CD4-positive, alpha-beta T cell treated with Interleukin-4 for 4 hours (primary cell): ENCODE measurements at places on chromosomes 1 and 21.

DNA sequence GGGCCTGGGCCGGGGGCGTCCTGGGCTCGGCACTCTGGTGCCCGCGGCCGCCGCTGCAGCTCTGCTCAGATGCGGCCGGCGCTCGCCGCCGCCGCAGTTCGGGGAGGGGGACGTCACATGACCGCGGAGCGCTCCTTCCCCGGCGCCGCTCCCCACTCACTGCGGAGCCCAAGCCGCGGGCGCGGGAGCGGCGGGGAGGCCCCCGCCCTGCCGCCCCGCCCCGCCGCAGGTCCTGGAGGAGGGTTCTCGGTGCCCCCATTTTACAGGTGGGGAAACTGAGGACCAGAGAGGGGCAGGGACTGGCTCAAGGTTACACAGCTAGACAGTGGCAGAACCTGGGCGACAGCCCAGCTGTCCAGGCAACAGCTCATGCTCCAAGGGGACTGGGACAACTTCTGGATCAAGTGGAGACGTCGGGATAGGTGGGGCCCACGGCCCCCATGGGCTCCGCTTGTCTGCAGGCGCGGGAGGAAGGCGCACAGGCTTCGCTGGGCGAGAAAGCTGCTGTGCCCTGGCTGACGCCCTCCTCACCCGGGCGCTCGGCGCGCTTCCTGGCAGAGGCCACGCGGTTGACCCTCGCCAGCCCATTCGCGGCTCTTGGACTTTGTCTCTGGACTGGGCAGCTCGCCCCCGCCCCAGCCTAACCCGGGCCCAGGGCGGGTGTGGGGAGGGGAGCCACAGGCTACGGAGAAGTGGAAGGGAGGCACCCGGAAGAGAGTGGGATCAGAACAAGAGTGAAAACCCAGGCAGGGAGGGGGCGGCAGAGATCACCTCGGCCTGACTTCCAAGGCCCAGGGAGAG, at the start of gene RAP1GAP:
Gene RAP1GAP, minus strand, starts transcription at position 100 of the 801 bp plus-strand sequence. CDS start 49,325 bp downstream, outside the sequence.
- DNase-seq: peak; percentile 8

DNA sequence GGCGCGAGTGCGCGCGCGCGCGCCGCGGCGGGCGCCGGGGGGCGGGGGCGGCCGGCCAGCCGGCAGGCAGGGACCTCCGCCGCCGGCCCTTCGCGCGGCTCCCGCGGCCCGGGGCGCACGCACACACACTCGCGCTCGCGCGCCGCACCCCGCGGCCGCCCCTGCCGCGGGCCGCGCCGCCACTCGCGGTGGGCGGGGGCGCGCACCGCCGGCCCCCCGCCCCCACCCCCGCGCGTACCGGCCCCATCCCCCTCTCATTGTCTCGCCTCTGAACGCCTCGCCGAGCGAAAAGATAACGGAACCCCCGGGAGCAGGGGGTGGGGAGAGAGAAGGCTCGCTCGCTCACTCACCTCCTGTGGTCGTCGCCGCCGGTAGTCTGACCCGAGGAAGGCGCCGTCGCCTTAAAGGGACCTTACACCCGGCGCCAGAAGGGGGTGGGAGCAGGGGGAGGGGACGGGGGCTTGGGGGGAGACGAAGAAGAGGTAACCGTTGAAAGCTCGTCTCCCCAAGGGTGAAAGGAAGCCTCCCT, 428 bp downstream of the POGZ start:
- DNase-seq: peak; percentile 55

GRCh38 chr1:25867210-25867991, 8.1 kb downstream of the PAQR7 start:
- no peak for DNase-seq

GRCh38 chr1:1511533-1512285, at the start of gene ATAD3A:
ATAD3A (plus strand) TSS chr1:1512162; CDS start chr1:1512269, 107 bp downstream.
- peak; percentile 97 for DNase-seq

DNA sequence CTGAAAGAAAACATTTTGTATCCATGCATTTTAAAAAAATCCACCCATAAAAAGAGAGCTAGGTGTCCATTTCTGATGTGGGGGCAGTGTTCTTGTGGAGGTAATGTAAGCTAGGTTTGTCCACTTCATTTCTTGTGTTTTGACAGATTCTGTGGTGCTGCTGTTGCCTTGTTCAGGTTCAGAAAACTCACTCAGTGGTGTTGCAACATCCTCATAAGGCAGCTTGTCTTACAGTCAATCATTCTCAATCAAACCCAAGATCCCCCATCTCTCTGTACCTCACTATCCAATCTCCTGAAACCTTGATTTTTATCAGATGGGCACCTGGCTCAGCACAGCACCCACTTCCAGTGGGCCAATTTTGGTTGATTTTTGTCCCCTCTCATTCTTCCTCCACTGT, 94.1 kb downstream of the TENT5C start:
- DNase-seq: no peak

DNA sequence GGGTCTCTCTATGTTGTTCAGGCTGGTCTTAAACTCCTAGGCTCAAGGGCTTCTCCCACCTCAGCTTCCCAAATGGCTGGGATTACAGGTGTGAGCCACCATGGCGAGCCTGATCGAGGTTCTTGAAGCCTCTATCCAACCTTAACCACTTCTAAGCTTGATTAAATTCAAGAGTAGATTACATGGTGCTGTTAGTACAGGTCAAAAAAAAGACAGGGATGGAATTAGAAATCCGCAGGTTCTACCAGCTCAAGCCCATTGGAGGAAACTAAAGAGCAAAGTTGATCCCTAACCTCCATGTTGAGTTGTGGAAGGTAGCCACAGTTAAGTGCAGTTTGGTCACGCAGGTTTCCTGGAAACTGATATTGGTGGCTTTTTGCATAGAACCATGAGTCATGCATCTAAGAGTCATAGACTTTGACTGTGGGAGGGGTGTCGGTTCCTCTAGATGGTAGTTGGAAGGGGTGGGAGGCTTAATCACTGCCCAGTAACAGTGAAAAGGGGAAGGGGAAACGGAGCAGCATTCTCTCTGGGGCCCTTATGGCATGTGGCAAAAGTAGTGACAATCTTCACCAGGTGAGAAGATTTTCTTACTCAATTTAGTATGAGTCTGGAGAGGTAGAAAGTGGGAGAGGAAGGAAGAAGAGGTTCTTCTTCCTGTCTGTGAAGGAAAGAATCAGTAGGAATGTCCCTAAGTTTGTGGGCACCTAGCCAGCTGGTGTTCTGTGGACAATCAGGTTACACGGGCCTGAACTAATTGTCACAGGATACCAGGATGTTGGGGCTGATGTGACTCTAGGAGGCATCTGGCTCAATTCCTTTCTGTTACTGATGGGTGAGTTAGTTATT, 7.0 kb downstream of the CD53 start:
- DNase-seq: peak; percentile 93

DNA sequence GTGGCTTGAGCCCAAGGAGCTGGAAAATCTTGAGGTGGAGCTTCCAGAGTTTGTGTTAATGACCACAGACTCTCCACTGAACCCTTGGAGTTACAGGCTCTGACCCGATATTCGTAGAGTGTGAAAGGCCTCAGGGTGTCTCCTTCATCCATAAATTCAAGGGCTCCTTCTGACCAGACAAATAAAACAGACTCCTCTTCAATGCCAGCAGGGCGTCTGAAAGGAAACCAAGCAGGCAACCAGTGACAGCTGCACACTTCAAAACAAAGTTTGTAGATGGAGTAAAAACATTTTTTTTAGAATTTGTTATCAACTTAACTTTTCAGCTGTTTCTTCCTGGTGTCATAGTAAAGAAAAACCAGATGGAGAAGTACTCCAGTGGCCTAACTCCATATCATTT, 161.1 kb downstream of the KCTD3 start:
- DNase-seq: no peak

DNA sequence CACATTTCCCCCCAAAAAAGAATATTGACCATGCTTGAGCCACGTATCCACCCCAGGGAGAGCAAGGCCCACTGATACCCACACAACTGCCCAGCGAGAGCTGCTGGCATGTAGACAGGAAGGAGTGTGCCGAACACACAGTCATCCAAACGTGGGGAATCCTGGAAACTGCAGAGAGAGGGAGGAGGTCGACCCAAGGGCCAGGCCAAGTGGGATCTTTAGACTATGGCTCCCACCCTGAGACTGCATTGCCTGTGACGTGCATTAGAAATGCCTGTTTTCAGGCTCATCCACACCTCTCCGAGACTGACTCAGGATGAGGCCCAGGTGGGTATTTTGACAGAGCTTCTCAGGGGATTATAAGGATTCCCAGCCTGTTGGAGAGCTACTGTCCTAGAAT, 25.9 kb downstream of the NIPAL3 start:
- no peak for DNase-seq

GRCh38 chr1:94614996-94615395, 73.4 kb upstream of the F3 start:
- DNase-seq: peak; percentile 4

DNA sequence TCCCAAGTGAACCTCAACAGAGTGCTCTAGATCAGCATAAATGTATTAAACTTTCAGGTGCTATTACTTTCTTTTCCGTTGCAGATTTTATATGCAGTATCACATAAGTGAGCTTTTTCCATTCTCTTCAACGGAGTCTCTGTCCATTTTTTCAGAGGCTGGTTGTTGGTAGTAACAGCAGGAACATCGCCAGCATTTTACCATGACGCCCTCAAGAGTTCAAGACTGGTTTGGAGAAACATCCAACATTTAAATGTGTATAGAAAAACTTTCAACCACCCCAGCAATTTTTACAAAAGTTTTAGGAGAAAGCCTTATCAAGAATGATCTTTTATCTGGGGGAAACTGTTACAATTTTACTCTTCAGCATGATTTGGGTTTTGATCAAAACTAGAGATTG, 117.0 kb downstream of the TGFB2 start:
- no peak for DNase-seq

DNA sequence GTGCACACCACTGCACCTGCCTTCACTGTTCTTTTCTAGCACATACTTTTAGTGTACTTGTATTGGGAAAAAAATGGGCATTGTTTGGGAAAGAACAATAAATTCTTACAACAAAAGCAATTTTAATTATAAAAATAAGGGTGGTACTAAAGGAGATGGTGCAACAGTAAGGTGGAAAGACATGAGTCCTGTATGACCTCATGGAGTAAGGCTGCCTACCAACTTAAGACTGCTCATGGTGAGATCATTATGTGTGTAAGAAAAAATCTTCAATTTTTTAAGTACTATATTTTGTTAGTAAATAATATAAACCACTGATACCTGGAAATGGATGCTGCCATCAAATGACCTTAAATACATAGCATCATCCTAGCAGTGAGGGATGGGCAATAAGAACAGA, 29.6 kb upstream of the PHGDH start:
- no peak for DNase-seq

DNA sequence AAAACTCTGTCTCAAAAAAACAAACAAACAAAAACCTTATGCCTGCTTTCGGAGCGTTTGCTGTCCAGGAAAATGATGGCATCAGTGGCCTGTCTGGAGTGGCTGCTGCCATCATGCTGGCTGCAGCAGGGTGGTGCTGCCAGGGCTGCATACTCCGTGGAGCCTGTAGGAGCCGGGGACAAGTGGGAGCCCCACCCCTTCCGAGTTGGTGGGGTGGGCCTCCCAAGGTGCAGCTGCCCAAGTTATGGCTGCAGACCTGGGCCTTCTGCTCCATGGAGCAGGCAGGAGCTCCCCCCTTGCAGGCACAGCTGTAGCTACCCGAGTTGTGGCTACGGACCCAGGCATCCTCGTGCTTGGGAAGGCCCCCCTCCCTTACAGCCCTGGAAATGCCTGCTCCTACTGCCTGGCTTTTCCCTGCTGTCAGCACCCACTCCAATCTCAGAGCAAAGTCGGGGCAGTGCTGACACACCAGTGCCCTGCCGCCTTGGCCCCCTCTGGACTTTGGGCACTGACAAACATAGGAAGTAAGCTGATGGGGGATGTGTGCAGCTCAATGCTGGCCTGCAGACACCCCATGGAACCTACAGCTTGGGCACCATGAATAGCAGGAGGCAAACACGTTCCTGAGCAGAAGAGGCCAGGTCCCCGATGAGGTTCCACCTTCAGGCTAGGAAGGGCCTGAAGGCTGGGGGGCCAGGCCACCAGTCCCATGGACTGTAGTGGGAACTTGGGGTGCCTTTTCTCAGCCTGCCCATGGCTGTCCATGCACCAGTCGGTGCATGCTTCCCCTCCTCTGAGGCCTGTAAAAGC, 60.4 kb downstream of the CC2D1B start:
- no peak for DNase-seq

DNA sequence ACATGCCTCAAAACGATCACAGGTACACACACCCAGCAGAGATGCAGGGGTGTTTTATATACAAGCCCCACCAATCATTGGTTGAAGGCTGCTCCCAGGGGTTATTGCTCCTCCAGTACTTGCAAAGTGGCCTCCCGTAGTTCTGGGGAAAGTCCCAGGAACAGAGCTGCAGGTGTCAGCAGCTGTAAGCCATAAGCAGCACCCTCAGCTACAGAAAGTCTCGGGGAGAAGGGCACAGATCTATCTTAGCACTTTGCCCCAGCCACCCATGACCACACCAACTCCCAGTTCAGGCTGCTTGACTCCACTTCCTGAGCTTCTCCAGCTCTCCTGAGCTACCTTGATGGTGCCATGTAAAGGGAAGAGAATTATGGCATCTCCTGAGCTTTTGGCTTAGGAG, 222.7 kb upstream of the GJB5 start:
- DNase-seq: no peak

DNA sequence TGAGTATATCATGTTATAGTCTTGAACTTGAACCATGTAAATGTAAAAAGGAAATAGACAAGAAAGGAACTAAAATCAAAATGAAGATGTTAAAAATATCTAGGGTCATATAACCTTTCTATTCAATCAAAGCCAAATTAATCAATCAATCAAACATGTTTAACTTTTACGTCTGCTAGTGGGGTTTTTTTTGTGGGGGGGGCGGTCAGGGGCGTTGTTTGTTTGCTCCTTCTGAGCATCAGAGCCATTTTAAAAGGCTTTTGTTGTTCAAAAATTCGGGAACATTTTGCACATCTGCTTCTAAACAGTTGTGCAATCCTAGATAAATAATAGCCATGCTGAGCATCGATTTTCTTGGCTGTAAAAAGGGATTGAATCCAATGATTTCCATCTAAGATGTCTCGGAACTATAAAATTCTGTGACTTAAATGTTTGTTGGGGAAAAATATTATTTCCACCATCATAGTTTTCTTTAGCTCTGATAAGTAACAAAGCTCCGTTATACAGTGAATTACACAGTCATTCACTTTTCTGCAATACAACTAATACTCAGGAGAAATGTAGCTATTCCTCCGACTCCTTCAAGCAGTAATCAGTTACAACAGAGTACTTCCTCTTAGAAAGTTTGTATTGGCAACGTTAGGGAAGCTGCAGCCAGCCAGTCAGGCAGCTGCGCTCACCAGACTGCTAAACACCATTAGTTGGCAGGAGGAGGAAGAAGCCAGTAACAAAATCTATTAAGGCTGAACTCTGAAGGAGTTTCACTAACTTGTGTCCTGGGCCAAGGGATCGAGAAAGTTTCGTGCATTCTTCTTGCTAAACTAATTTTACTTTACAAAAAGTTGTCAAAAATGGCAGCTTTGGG, 2.2 kb downstream of the SPATA6 start:
- peak; percentile 9 for DNase-seq

- no peak for DNase-seq
These were observed 31.6 kb upstream of the IL20 start for GRCh38 chr1:206833801-206834200.
